ENCODE measurements at places on chromosomes 13 and 19.

- no peak for DNase-seq
Measured at GRCh38 chr13:51148223-51148951, 37.3 kb upstream of the C13orf42 start.

DNA sequence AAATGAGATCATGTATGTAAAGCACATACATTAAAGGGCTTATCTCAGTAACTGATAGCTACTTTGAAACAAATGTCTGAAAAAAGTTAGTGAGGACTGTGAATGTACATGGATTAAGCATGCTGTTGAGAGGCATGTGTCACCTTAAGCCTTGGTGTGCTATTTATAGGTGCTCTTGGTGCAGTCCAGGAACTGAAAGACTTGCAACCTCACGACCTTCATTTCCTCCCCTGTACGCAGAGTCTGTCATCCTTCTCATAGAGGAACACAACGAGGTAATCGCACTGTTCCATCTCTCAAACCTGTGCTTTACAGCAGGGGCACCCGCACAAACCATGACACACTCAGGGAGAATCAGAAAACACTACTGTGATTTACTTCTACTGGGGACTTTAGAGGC, 65.6 kb downstream of the UFM1 start:
- DNase-seq = peak; percentile 1

DNA sequence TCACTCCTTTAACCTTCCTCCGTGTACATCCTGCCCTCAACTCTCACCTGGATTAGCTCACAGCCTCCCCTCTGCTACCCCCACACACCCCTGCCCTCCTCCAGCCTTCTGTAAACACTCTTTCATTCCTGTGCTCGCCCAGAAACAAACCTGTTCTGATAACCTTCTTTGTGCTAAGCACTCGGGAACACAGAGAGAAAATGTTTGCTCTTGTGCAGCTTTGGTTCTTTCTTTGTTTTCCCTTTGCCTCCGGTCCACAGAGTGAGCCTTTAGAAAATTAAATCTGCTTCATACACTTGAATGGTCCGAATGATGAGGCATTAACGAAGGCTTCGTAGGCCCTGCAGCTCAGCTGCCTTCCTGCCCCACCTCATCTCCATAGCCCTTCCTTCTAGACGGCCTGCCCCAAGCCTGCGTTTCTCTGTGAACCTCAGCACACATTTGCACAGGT, 6.6 kb upstream of the ZDHHC20 start:
- no peak for DNase-seq

- no peak for DNase-seq
Measured at GRCh38 chr13:109331898-109332297, 454.5 kb downstream of the IRS2 start.

DNA sequence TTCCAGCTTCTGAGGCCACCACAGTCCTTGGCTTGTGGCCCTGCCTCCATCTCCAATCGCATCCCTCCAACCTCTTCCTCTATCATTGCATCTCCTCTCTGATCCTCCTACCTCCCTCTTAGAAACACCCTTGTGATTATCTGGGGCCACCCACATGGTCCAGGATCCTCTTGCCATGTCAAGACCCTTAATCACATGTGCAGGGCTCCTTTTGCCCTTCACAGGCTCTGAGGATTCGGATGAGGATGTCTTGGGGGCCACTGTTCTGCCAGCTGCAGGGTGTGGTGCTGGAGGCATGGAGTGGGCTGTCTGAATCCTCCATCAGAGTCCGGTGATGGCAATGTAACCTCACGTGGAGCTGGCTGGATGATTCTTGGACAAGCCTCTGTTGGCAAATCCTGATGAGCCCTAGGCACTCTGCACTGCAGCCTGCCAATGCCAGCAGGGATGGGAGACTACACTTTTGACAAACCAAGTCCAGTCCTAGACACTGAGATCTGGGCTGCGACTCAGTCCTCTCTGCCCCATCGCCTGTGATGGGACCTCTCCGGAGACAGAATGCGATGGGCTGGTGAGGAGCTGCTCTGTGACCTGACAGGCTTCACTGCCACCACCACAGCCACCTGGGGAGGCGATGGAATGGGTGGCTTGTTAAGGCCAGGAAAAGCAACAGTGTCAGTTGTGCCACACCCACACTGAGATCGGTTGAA, 61.2 kb downstream of the CCDC70 start:
- DNase-seq = no peak

DNA sequence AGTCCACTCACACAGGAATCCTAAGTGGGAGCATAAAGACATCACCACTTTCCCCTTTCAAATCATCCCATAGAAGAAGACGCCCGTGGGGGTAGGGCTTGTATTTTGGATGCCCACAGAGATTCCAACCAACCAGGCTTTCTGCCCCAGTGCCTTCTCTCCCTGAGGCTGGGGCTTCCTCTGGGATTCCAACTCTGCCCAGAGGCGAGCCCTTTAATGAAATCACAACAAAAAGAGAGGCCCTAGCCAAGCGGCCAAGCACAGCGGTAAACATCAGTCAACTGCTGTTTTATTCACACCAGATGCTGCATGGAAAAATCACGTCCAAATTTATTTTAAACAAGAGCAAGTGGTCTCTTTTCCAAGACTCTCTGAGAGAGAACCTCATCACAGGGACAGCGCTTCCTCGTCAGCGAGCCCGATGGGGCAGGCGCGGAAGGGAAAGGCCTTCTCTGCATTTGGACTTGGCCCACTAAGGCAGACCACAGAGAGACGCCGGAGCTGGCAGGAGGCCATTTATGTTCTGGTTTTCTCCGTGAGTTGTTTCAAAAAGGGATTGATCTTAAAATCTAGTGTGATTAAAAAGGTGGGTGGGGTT, 31.5 kb downstream of the ADPRHL1 start:
- no peak for DNase-seq

GRCh38 chr13:52092087-52092486, 36.8 kb downstream of the NEK5 start:
- DNase-seq = no peak

DNA sequence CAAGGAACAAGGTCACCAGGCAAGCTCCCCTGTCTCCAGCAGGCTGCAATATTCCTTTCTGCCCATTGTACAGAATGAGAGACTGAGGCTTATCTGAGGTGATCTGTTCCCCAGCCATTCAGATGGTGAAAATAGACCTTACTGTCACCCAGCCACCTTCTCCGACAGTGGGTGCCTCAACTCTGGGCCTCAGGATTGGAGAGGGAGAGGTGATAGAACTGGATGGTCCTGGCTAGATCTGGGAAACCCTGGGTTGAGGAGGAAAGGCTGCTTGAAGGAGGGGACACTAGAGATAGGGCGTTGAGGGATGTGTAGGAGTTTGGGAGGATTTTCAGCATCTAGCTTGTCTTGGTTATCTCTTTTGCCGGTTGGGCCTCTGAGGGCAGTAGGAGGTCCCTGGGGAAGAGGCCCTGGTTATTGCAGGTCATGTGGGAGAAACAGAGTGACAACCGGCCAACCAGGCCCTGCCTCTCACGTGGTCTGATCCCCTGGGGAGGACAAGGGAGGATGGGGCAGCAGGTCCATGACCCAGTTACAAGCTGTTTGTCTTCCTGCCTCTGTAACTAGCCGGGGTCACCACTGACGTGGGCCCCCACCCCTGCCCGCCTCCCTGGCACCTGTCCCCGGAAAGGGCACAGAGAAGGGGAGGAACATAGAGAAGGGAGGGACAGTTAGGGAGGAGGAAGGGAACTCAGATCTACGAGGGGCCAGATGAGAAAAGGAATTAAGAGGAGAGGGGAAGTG, 8.2 kb downstream of the NFIC start:
- DNase-seq = no peak

DNA sequence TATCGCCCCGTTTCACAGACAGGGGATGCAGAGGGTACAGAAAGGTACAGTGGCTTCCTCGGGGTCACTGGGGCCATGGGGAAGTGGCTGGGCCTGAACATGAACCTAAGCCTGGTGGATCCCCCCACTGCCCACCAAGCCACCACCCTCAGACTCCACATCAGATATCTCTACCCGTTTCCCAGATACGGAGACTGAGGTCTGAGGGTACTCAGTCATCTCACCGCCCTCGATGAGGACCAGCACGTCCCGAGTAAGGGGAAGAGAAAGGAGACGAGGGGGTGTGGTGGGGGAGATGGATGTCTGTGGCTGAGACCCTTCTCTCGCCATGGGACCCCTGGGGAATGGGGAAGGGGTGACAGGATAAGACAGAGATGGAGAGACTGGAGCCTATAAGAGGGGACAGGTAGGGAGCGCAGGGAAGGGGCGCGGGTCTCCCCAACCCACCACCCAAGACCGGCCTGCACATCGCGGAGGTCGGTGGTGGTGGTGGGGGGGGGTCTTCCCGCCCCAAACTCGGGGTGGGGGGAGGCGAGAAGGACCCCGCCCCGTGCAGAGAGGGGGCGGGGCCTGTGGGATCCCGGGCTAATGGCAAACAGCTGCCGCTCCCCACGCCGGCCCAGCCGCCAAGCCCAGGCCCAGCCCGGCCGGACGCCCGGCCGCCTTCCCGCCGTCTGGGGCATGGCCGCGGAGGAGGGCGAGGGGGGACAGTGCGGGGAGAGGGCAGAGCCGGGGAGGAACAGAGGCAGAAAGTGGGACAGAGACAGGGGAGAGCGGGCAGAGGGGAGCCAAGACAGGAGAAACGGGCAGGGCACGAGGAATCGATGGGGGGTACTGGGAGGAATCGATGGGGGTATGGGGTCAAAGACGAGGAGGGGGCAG, 698 bp downstream of the KANK2 start:
- DNase-seq = no peak

Data from activated CD4-positive, alpha-beta T cell treated with anti-CD3 and anti-CD28 coated beads, Interleukin-2, Interleukin-4, amounts not matched to agents 100 ng/mL and 50 ng/mL, durations not matched to agents 16 hours and 8 hours (primary cell).